ENCODE measurements at places on chromosomes 12 and 14.

DNA sequence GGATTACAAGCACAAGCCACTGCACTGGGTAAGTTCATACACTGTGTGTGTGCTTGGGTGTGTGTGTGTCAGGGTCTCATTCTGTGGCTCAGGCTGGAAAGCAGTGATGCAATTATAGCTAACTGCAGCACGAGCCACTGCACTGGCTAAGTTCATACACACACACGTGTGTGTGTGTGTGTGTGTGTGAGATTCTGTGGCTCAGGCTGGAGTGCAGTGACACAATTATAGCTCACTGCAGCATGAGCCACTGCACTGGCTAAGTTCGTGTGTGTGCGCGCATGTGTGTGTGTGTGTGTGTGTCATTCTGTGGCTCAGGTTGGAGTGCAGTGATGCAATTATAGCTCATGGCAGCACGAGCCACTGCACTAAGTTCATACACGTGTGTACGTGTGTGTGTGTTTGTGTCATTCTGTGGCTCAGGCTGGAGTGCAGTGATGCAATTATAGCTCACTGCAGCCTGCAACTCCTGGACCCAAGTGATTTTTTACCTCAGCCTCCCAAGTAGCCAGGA, 85.4 kb downstream of the HECTD1 start:
- no peak for DNase-seq

- peak; percentile 46 for DNase-seq
Measured at GRCh38 chr14:53450871-53451270, 297.7 kb upstream of the DDHD1 start.

GRCh38 chr12:125852116-125852515, 786.9 kb downstream of the AACS start:
- no peak for DNase-seq

DNA sequence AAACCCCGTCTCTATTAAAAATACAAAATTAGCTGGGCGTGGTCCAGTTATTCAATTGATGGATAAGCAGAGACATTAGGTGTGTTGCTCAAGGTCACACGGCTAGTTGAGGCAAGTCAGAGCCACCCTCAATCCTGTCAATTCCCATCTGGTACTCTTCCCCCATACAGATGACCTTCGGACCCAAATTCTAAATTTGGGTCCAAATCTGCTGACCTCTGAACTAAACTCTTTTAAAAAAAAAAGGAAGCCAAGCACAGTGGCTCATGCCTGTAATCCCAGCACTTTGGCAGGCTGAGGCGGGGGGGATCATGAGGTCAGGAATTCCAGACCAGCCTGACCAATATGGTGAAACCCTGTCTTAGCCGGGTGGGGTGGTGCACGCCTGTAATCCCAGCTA, 23.9 kb downstream of the GCN1 start:
- DNase-seq: no peak

DNA sequence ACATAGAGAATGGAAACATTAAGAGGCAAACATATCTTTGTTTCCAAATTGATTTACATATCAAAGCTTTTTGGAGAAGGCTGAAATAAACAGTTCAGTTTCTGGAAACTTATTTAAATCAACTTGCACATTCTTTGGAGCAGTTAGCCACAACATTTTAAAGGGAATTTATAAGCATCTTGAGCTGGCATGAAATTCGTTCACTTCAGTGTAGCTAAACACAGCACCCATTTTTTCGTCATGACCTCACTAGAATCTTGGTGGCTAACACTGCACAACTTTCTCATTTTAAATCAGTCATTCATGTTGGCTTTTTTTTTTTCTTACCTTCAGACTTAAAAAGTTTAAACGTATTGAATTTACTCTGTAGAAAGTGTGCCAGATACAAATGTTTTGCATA, 1139.9 kb upstream of the FLRT2 start:
- DNase-seq: no peak

All from kidney glomerular epithelial cell (primary cell).